NCI-H1048 (cell line): ENCODE measurements at places on chromosomes 5 and 9.
A peak's percentile ranks its signal among the peaks of the same experiment; 100 is the strongest.

DNA sequence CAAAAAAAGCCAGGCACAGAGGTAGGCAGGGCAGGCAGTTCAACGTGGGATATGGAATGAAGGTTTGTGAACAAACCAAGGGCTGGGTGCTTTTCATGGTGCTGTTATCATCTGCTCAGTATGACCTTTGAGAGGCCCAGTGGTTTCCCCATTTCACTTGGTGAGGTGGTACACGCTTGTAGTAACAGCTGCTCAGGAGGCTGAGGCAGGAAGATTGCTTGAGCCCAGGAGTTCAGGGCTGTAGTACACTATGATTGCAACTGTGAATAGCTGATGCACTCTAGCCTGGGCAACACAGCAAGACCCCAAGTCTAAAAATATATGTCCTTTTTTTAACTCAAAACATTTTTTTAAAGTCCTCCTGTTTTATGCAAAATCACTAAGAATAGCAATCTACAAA lies 174.8 kb downstream of the ENC1 start:
- DNase-seq = no peak

DNA sequence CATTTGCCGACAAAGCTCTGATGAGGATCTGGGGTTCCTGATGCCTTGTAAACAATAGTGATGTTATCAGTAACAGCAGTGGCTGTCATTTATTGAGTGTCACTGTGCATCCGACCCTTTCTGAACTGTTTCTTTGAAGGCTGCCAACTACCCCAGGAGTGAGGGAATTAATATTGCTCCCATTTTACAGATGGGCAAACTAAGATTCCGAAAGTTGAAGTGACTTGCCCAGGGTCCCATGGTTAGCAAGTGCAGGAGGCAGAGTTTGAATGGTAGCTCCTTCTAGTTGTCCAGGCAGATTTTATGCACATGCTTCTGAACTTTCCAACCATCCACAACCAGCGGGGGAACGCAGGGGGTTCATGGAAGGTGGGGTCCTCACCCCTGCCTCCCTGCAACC lies 81.9 kb downstream of the COL27A1 start:
- no peak for DNase-seq

DNA sequence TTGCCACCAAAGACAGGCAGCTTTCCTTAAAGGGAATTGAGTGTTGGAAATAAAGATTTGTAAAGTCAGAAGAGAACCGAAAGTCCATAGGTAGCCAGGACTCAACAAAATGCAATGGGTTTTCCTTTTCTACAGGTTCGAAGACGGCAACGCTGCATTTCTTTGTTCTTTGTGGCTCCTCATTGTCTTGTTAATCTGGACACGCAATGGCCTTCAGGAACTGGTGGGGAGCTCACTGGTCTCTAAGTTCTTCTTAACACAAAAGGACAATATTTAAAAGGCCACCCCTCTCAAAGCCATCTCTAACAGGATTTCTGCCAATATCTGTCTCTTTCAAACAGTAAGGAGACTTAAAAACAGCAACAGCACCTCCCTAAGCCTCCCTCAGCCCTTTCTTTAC lies 170.6 kb downstream of the RMI1 start:
- no peak for DNase-seq

DNA sequence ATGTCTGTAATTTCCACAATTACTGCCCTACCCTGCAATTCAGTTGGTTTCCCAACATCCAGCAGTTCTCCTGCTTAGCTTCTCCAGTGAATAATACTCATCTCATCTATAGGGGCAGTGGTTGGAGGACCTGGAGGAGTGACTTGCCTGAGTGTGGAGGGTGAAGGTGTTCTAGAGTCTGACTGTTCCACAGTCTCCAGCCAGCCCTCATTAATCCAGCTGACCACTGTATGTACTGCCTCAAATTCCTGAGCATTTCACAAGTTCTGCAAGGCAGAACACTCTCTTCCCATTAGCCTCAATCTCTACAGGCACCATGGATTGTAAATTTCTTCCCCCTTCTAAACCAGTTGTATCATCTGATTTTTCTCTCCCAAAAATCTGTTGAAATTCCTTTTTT lies 147.4 kb upstream of the NFIL3 start:
- DNase-seq = no peak

DNA sequence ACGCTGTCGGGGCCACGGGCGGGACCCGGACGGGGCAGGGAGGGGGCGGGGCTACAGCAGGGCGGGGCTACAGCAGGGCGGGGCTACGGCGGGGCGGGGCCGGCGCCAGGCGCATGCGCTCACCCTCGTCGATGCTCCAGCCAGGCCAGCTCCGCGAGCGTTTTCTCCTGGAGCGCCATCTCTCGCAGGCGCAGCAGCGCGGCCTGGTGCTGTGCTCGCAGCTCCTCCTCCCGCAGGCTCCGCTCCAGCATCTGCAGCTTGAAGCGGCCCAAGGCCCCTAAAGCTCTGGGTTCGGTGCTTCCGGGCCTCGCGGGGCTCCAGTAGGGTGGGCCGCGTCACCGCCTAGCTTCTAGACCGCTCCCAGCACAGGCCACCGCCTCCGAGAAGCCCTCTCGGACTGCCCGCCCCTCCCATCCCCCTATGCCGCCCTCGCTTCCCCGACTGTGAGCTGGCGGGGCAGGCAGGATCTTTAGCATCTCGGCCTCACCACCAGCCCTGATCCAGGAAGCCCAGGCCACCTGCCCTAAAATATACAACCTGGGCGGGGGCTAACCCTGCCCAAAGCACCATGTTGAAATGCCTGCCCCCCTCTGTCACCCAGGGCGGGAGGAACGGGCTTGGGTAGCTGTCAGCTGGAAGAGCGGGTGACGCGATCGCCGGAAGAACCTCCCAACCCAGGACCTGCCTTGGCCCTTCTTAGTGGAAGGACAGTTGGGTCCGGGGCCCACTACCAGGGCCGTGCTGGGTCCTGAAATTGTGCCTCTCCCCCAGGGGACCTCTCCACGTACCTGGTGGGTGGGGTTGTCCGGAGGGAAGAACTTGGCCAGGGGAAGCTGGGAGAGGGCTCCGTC lies 21.9 kb upstream of the QSOX2 start:
- peak; percentile 45 for DNase-seq

- DNase-seq = no peak
These were observed 72.3 kb downstream of the PAX5 start for GRCh38 chr9:36961561-36962325.

GRCh38 chr9:130519927-130520326 lies 59.5 kb upstream of the FUBP3 start:
- no peak for DNase-seq
